ENCODE measurements at places on chromosomes 6 and 20.

DNA sequence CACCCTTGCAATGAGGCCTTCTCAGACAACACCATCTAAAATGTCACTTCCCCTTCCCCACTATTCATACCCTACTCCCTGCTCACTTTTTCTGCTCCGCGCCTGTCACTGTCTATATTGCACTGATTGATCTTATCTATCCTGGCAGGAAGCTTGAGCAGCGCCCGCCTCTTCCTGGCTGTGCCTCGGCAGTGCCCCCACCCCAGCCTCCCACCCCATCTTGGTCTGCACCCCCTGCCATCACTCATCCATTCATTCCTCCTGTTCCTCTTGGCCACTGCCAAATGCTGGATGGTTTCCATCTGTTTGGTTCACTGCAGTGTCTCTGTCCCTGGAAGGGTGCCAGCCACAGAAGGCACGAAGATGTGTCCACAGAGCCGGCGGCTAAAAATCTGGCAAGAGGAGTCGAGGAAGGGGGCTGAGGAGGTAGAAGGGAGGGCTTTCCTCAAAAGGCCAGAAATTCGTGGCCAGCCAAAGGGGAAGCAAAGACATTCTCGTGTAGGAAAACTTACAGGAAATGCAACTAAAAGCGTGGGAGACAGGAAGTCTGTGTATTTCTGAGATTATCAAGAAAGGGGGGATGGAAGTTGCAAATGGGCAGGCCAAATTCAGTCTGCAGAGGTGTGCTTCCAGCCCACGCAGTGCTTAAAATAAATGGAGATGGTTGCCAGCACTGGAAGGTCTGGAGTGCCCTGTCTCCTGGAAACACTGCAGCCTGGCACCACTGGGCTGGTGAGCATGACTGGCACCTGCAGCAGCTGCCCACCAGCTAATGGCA, 27.6 kb downstream of the SYNJ2 start:
- no peak for DNase-seq

GRCh38 chr20:38147163-38147562, 17.9 kb downstream of the TGM2 start:
- DNase-seq: no peak

- no peak for DNase-seq
These were observed 60.9 kb upstream of the FABP7 start for GRCh38 chr6:122718616-122719015.

DNA sequence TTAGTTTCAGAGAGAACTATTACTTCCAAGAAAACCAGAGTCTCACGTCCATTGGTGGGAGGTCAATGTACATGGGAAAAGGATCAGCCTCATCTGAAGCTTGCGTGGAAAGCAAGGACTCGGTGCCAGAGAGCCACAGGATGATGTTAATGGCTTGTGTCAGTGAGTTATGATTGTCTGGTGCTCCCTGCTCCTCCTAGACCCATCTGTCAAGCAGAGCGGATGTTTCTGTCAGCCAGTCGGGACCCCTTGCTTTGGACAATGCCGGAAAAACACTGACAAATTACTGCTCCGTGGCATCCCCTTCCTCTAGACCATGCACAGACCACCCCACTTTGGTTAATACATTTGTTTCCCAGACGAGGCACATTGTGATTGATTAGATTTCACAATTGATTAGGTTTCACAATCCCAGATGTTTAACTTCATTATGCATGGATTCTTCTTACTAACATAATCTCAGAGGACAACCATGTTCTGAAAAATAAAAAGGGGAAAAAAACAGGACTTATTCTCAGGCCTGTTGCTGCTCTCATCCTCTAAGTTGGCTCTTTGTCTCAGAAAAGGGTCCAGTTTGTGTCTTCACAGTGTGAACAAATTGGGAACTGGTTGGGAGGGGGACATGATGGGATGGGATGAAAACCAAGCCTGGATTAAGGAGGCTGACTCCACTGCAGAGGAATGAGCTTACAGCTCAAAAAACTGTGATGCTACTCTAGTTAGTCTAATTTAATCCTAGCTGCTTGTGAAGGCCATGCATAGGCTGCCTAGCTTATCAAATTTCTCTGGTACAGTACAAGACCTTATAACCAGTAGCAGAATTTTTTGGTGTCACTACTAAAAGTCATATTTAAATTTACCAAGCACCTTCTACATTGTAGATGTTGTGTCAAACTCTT, 51.9 kb downstream of the UNC5CL start:
- DNase-seq: no peak

GRCh38 chr6:124205921-124206320, 402.3 kb downstream of the NKAIN2 start:
- no peak for DNase-seq

DNA sequence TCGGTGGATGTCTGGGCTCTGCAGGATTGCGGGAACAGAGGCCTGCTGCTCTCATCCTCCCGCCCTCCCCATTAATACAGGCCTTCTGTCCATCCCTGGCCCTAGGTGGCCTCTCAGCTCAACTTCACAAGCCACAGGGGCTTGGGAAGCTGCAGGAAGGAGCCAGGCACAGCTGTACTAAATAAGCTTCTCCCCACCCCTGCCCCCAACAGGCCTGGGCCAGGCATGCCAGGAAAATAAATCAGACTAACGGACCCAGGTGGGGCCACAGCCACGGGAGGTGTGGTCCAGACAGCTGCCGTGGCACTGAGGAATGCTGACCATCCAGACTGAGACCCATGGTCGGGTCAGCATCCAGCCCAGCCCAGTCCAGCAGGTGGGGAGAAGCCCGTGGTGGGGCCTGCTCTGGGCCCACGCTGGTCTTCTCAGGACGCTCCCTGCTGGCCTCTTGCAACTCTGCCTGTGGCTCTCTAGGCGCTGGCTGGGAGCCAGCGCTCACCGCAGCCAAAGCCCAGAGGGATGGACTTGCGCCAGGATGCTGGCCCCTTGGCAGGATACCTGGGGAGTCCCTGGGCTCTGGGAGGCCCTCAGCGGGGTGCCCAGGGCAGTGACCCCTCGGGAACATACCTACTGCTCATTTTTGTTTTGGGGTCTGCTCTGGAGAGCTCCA, 8.6 kb upstream of the YTHDF1 start:
- DNase-seq: no peak

GRCh38 chr6:127376685-127377084, 33.3 kb upstream of the ECHDC1 start:
- DNase-seq: no peak

DNA sequence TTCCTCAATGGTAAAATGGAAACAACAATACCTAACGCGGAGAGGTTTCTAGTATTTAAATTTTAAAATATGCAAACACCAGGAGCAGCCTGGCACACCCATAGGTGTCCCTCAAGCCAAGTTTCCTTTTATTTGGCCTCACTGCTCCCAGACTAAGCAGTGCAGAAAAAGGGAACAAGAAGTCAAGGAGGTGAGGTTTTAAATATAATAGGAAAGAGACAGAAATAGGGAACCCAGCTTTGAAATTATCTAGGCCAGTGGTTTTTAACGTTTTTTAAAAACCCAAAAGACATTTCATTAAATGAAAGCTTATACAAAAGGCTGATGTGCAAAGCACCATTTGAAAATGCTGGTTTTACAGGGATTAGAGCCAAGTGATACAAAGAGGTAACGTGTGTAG, 109.6 kb downstream of the SLC22A3 start:
- no peak for DNase-seq

DNA sequence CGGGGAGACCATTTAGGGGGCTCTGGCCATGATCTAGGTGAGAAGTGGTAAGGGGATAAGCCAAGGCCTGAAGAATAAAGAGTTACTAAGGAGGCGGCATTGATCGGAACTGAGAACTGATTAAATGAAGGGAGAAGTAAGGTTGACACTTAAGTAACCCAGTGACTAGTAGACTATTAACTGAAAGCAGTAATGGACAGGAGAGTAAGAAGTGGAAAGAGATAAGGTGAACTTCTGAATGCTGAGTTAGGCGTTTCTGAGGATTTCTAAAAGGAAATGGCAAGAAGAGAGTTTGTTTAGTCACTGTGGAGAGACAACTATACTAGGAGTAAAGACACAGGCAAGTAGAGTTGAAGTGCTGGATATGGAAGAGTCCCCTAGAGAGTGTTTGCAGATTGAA, 1.9 kb downstream of the ABCF1 start:
- DNase-seq: no peak

DNA sequence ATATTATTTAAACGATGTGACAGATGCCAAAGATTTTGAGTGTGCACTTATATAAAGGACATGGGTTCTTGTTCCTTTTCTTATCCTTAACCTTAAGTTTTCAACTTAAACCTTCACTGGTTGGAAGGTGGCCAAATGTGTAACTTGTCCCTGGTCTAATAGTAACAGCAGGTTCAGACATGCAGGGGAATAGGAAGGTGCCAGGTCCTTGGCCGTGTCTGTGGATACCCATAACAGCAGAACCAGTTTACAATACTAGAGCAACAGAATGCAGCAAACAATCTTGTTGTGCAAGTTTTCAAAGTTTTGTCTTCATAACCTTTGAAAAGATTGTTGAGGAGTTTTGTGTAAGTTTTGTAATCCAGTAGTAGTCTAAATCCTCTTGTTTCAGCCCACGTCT, 4.4 kb downstream of the MYB start:
- no peak for DNase-seq

DNA sequence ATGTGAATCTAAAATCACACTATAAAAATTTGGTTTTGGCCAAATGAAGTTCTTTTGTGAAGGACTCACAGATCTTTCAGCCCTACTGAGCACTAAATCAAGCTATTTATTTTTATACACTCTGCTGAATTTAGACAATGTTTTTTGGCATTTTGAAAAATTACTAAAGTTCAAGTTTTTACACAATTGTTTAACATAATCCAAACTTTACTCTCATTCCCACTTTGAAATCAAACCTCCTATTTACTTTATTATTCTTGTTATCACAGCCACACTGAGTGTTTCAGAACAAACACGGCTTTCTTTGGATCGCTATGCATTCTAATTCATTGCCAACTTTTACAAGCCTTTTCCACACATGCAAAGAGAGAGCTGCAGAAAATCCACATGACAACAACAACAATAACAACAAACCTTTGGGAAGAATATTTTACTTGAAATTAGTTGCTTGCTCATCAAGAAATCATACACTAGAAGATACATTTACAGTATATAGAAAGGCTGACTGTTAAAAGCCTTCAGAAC, 49.1 kb upstream of the TMEM30A start:
- DNase-seq: no peak

DNA sequence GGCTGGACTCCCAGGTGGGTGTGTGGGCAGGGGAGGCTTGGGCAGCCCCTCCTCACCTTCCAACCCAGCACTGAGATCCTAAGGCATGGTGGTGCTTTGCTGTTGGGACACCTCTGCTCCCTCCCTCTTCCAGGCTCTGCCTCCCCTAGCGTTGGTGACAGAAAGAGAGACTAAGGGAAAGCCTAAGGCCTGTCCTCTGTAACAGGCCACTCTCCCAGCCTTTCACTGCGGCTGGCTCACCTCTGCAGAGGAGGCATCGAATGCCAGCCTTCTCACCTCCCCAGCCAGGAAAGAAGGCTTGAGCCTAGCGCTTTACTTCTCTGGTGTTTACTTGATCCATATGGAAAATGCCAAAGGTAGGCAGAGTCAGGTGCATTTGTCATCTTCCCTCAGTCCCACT, 3.5 kb upstream of the CDH26 start:
- no peak for DNase-seq

DNA sequence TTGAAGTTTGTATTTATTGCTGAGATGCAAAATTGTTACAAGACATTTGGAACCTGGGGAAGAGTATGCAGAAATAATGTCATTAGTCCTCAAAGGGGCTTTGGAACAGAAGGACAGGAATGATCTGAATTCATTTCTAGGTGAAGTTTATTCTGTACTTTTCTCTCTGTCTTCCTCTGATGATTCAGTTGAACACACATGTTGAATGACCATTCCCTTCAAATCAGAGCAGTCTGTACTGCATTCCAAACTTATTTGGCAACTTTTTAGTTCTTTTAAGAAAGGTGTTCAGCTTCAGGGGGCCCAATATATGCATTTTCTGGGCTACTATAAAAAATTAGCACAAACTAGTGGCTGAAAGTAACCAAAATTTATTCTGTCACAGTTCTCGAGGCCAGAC, 213.9 kb upstream of the LAMP5 start:
- DNase-seq: no peak

GRCh38 chr20:45957021-45957941, 14.7 kb downstream of the ZNF335 start:
- DNase-seq: no peak

GRCh38 chr6:108942556-108943492, 94.6 kb downstream of the ARMC2 start:
- no peak for DNase-seq

- no peak for DNase-seq
These were observed 1.4 kb downstream of the UNC93A start for GRCh38 chr6:167292301-167293087.

GRCh38 chr6:150692604-150693003, 92.9 kb downstream of the PLEKHG1 start:
- DNase-seq: peak; percentile 38
